ENCODE measurements at places on chromosomes 5 and 9. TPM values are rescaled to one million over a fixed set of nuclear protein-coding genes. Genes with fewer than 3 reads are reported as not detected.

DOCK8 gene
- 1.4 TPM for total RNA-seq

PIP5KL1 gene
- total RNA-seq: 7.8 TPM

GHR gene
- 0.05 TPM for total RNA-seq

HEXB gene
- total RNA-seq: 248 TPM

UBE2QL1 gene
- not detected for total RNA-seq

ABO gene
- total RNA-seq: 0.10 TPM

DNA sequence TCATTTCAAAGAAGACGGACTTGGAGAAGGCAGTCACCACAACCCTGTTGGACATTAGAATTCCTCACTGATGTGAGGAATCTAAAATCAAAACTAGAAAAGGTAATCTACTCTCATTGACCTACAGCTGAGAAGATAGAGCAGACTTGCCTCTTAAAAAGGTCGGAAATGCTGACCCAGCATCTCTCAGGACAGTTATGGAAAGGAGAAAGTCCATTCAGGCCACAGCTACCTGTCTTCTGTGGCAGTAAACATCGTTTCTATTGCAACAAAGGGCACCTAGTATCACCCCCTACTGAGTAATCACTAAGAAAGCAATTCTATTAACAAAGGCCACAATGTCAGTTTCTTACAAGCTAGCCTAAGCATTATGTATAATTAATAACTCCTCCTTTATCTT, 601.7 kb downstream of the PRELID2 start:
- no peak for DNase-seq

GRCh38 chr9:115211413-115212124, 93.6 kb upstream of the TNC start:
- no peak for DNase-seq

DNA sequence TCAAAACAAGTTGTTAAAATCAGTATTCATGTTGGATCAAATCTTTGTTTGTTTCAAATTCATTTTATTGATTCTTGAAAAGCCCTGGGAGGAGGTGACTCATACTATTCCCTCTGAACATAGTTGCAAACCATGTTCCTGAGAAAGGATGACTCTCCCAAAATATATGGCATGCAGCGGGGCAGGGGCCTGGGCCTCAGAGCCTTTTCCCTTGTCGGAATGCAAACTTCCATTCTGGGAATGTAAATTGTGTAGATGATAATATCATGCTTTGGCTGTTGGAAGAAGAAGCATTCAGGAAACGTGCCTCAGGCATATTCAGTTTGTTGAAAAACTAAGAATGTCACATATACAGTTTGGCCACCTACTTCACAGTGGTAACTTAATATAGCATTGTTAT, 242.0 kb downstream of the AUH start:
- DNase-seq: no peak

- DNase-seq: no peak
Measured at GRCh38 chr9:98010445-98010844, 27.3 kb downstream of the ANP32B start.

DNA sequence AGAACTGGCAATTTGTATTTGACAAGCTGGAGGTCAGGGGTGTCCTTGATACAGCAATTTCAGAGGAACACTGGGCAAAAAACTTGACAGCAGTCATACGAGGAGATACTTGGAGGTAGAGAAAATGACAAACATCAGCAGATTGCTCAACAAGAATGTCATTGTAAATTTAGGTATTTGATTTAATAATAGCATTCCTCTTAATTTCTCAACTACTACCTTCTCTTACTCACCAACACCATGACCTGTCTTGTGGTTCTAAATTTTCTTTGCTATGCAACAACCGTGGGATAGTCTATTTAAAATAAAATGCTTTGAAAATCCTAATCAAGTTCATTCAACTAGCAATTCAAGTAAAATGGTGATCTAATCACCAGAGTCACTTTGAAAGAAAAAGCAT, 128.4 kb downstream of the DNAH5 start:
- no peak for DNase-seq

DNA sequence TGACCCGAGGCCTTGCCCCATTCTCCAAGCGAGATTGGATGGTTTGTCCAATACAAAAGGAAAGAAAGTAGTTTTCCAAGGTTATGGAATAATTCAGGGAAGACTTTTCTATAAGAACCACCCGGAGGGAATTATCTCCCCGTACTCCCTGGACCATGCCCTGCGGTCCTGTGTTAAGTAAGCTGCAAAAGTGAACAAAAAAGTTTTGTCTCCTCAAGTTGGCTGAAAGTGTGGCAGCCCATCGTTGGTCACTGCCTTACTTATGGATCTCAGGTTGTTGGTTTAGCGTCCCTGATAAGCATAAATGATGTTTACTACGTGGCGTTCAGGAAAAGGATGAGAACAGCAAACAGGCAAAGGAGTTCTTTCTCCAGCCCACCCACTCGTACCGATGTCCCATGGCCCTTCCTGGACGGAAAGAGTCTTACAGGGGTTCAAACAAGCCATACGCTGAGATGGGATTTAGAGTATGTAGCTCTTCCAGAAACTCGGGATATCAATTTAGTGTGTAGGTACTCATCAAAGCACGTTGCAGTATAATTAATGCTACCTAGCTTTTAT, 413 bp upstream of the AUH start:
- no peak for DNase-seq

DNA sequence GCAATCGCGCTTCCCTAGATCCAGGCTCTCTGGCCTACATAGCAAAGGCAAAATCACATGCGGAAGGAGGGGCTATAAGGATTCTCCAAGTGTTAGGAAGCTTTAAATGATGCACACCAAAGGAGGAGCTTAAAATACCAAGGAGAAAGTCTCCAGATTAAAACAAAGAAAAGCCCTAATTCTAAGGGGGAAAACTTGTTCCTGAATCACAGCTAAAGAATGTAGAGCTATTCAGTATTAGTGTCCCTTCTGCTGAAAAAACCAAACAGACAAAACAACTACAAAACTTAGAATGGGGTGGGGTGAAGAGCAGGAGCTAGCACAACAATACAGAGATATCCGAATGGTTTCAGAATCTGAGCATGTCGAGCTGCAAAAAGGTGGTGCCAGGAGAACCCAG, 213.7 kb downstream of the DCP2 start:
- no peak for DNase-seq

DNA sequence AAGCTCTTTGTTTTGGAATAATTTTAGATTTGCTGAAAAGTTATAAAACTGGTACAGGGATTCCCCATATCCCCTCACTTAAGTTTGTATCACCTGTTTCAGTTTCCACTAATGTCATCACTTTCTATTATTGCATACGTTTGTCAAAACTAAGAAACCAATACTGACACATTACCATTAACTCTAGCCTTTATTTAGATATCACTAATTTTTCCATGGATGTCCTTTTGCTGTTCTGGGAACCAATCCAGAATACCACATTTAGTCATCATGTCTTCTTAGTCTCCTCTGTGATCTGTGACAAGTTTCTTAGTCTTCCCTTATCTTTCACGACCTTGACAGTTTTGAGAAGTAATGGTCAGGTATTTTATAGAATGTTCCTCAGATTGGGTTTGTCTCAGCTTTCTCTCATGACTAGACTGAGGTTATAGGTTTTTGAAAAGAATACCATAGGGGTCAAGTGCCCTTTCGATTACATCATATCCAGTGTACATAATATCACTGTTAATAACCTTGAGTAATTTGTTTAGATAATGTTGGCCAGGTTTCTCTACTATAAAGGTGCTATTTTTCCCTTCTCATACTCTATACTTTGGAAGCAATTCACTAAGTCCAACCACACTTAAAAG, 51.9 kb upstream of the NMUR2 start:
- DNase-seq: no peak

- DNase-seq: no peak
Measured at GRCh38 chr9:93818827-93819472, 136.2 kb downstream of the BARX1 start.

- no peak for DNase-seq
Measured at GRCh38 chr9:93053781-93054331, 4.6 kb upstream of the SUSD3 start.

- DNase-seq: no peak
Measured at GRCh38 chr5:142082182-142082781, 26.3 kb upstream of the NDFIP1 start.

GRCh38 chr5:74685979-74686631, 1.1 kb downstream of the HEXB start:
- DNase-seq: no peak

- DNase-seq: no peak
Measured at GRCh38 chr9:128523199-128523925, 18.8 kb downstream of the GLE1 start.

DNA sequence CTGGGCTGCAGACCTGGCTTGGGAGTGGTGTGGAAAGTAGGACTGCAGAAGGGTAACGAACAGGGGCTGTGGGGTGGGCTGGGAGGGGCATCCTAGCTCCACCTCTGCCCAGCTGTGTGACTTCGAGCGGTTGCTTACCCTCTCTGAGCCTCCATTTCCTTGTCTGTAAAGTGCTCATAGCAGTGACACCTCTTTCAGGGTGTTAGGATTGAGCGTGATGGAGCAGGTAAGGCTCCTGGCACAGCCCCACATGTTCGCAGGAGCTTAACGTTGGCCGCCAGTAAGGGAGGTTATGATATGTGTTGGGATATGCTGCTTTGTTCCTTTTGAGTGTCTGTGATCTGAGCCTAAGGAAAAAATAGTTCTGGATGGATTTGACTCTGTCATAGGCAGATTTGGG, 2.1 kb downstream of the NDST1 start:
- DNase-seq: no peak

DNA sequence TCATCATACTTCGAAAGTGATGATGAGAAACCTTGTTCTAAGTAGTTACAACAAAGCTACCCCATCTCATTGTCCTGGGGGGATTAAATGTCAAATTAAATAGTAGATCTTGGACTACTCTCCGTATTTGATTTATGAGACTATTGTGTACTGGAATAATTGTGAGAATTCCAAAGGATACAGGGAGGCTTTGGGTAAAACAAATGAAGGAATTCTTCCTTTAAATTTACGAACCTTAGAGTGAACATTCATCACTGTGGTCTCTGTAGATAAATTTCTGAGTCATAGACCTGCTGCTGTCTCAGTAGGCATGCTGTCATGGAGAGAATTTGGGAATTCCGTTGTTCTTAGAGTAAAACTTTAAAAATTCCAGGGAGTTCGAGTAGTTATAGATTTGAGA, 836.2 kb downstream of the DNAH5 start:
- no peak for DNase-seq

DNA sequence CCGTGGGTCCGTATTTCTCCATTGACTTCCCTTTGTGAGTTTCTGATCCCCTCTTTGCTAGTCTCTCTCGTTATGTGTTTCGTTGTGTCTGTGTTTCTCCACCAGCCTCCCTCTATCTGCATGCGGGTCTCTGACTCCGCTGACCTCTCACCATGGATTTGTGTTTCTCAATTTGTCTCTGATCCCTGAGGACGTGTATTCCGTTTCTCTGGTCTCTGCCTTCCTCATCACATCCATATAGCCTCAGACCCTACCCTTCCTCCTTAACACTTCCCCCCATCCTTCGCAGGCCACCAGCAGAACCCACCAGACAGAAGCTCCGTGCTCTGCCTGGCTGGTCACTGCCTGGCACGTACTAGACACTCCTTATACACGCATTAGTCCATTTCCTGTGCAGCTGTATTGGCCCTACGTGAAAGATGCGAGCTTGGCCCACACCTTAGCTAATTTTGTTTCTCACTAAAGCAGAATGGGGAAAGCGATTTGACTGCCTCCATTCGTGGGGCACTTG, 631 bp downstream of the B4GALT7 start:
- no peak for DNase-seq

DNA sequence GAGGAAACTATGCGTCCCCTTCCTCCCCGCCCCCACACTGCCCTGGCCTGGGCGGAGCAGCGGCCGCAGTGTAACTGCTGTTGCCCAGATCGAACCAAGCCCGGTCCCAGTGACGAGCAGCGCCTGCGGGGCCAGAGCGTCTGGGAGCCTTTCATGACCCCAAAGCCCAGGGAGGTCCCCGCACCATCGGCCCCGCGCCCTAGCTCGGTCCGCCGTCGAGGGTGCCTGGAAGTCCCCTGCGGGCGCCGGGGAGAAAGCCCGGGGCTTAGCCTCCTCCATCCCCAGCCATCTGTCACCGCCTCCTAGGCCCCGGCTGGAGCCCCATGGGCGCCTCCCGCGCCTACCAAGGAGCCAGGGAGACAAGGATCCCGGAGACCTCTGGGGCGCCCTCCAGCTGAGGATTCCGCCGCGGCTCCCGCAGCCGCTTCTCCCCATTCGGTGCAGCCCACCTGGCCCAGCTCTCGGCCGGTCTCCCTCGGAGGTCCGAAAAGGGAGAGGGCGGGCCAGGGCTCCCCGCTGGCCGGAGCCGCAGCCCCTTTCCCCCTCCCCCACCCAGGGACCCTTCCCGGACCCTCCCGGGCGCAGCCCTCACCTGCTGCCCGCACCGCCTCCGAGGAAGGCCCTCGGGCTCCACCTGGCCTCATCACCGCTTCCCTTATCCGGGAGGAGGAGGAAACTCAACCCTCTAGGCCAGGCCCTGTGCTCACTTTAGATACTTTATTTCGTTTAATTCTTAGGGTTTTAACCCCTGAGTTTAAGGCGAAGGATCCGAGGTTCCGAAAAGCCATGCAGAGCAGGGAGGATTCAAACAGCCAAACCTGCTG, 45.6 kb downstream of the APTX start:
- no peak for DNase-seq

DNA sequence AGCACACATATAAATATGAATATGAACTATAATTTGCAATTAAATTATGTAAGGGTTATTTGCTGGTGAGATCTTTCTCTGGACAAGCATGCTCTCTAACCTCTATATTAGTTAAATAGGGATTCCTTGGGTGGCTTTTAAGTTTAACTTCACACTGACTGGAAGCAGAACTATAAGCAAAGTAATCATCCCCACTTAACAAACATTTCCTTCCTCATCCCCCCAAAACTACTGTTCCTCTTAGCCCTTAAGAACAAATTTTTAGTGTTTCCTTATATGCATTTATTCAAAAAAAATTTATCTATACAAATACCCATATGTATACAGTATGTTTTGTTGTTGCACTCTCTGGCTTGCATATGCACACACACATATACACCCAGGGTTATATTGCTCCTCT, 512.1 kb upstream of the MEF2C start:
- DNase-seq: no peak

DNA sequence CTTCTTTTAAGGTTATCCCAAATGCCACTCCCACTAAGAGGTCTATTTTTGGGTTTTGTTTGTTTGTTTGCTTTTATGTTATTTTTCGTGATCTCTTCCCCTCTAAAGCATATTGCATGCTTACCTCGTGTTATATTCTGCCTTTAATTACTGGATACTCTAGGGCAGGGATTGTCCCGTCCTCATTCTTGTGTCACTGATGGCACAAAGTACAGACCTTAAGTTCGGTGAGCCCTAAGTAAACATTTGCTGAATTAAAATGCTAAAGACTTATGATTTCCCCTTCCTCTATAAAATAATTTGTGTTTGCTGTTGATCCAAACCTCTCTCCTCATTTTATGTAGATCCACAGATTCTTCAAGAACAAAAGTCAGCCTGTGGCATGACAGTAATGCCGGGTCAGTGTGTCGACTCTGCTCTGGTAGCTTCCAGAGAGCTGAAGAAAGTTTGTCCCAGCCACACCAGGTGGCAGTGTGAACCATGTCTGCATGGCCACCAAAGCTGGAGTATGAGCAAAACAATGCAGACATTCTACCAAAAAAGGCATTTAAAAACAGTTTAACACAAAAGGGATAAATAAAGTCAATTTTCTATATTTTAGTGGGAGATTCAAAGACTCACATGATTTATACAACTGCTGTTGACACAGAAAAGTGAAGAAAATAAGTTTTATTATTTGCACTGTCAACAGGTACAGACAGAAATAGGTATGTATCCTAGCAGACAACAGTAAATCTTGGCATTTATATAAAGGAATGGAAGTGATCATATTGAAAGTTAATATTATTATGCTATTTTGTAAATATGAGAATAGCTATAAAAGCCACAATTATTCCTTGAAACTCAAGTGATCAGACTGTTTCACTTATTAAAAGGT, 17.9 kb upstream of the POC5 start:
- DNase-seq: no peak

- no peak for DNase-seq
Measured at GRCh38 chr5:120456006-120456405, 8.1 kb upstream of the PRR16 start.
